ENCODE measurements at places on chromosomes 16 and 17.

DNA sequence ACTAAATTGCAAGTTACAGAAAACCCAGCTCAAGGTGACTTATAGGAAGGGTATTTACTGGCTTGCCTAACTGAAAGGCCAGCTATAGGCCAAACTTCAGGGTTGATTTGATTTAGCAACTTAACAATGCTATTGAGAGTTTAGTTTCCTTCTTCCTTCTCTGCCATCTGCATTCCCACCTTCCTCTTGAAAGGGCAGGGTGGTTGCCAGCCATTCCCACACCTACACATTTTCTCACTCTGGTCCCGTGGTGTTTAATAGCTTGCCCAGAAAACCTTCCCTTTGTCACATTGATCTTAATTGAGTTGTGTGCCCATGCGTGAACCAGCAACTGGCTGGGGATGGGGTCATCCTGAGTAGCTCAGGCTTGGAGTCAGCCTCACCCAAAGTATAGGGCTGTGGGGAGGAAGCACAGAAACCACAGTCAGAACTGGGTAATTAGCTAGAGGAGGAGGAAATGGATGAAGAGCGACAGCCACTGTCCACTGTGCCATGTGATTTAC, 194.7 kb downstream of the SPECC1 start:
- no peak for DNase-seq

DNA sequence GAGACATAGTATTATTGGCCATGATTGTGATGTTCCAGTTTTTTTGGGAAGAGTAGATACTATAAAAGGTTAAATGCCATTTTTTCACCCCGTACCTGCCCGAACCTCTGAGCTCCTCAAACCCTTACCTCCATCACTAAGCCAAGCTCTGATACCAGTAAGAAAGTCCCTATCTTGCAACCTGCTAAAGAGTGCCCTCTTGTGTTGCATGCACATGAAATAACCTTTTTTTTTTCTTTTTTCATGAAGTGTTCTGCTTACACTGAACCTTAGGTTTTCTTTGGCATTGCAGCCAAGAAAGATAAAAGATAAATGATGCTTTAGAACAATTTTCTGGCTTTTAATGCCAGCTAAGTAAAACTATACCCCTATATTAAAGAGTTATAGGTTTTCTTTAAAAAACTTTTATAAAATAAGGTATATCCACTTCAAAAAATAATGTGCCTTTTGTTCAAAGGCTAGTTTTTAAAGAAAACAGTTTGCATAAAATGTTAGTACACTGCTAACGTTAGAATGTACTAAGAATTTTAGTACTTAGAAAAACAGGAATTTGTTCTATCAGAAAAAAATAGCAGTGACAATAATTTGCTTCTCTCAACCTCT, 295.3 kb upstream of the PMFBP1 start:
- peak; percentile 18 for DNase-seq

GRCh38 chr17:35372846-35373533, 431 bp downstream of the SLFN11 start:
- DNase-seq: peak; percentile 23

- no peak for DNase-seq
Measured at GRCh38 chr16:80350061-80350460, 190.7 kb upstream of the DYNLRB2 start.

DNA sequence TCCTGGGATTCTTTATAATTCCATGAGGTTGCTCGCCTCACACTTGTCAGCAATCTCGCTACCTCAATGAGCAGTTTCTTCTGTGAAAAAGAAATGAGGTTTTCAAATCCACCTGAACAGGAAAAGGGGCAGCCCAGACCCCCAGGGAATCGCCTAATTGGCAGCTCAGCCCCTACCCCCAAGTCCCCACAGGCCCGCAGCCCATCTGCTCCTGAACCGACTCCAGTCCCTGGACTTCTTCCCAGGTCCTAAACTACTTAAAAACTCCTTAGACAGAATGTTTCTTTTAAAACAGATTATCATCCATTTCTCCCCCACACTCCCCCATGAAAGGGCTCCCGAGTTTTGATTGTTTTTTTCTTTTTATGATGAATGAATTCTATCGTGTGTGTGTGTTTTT, 89.8 kb downstream of the PMP22 start:
- no peak for DNase-seq

DNA sequence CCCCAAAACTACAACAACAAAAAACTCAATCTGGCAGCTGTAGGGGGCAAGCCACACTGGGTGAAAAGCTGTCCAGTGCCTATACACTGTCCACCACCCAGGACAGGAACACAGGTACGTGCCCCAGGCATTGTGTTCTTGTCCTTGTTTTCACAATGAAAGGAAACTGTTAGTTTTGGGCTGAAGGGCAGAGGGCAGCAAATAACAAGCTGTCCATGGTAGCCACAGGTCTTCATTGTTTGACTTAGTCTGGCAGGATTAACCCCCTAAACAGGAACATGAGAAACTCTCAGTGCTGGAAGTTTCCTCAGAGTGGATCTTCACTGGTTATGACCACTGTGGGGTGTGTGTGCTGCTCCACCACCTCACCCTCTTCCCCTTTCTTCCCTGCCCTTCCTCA, 224.6 kb upstream of the N4BP1 start:
- DNase-seq: no peak

GRCh38 chr17:58568044-58568799, 53.8 kb upstream of the MTMR4 start:
- DNase-seq: no peak

- peak; percentile 52 for DNase-seq
Measured at GRCh38 chr17:81869221-81870130, 1.7 kb downstream of the ARHGDIA start.

Measured in body of pancreas (tissue), 4 donors.